Natural killer cell treated with Interleukin-12 subunit alpha and Interleukin-12 subunit beta and Interleukin-15 and Interleukin-18, amount 100 ng/mL, for 72 hours (primary cell): ENCODE measurements at places on chromosomes 13 and 19. TPM values are rescaled to one million over a fixed set of nuclear protein-coding genes. Genes with fewer than 3 reads are reported as not detected.
A peak's percentile ranks its signal among the peaks of the same experiment; 100 is the strongest.

GRCh38 chr13:112443191-112443994 is 67.2 kb downstream of the SPACA7 start:
- no peaks in the 10 kb centered on the region for H3K4me1 ChIP-seq
- peaks cover under 1% of the 10 kb centered on the region for H3K36me3 ChIP-seq
- no peak overlapping the region for H3K4me3 ChIP-seq
- no peak for DNase-seq
- H3K27me3 ChIP-seq, result peaks cover 21% of the 10 kb centered on the region

Gene PSG3
- total RNA-seq, result not detected

- no peak for DNase-seq
- H3K4me1 ChIP-seq, result peaks cover 11% of the 10 kb centered on the region
- no peak within 1 kb of the TSS for H3K27ac ChIP-seq
Observed at GRCh38 chr19:1000095-1000494, at the start of gene GRIN3B. Gene GRIN3B, plus strand, starts transcription at chr19:1000419. Its CDS starts 19 bp downstream, at chr19:1000438.

GRCh38 chr19:292281-292884 is 1.2 kb upstream of the PLPP2 start:
- DNase-seq, result no peak
- no peaks in the 10 kb centered on the region for H3K36me3 ChIP-seq
- no peak overlapping the region for H3K4me3 ChIP-seq
- no peak overlapping the region for H3K27ac ChIP-seq
- H3K4me1 ChIP-seq, result peaks cover 3% of the 10 kb centered on the region

- peak overlapping the region; percentile 93 for H3K27ac ChIP-seq
- H3K27me3 ChIP-seq, result no peaks in the 10 kb centered on the region
- peak; percentile 91 for DNase-seq
- H3K4me3 ChIP-seq, result peak overlapping the region; percentile 100
Observed at GRCh38 chr19:51375504-51376221, 3.2 kb upstream of the NKG7 start.

- DNase-seq, result no peak
- no peaks in the 10 kb centered on the region for H3K27me3 ChIP-seq
- peaks cover 4% of the 10 kb centered on the region for H3K4me1 ChIP-seq
- H3K27ac ChIP-seq, result no peak overlapping the region
Observed at GRCh38 chr19:2856457-2857050, 10.6 kb upstream of the ZNF556 start.

Gene SMIM24
- not detected for total RNA-seq

- peaks cover 6% of the 10 kb centered on the region for H3K36me3 ChIP-seq
- H3K4me3 ChIP-seq, result no peak overlapping the region
- DNase-seq, result no peak
- H3K27me3 ChIP-seq, result no peaks in the 10 kb centered on the region
- no peak overlapping the region for H3K27ac ChIP-seq
Observed at GRCh38 chr13:93882086-93882651, 597.3 kb downstream of the DCT start.

- H3K36me3 ChIP-seq, result no peaks in the 10 kb centered on the region
- H3K4me1 ChIP-seq, result peaks cover 2% of the 10 kb centered on the region
- no peak for DNase-seq
- H3K4me3 ChIP-seq, result no peak overlapping the region
- H3K27ac ChIP-seq, result no peak overlapping the region
Observed at GRCh38 chr13:49649244-49649962, 21.1 kb downstream of the ARL11 start.

- H3K4me3 ChIP-seq, result no peak overlapping the region
- H3K27ac ChIP-seq, result no peak overlapping the region
- no peaks in the 10 kb centered on the region for H3K27me3 ChIP-seq
- no peaks in the 10 kb centered on the region for H3K4me1 ChIP-seq
Observed at GRCh38 chr13:108775597-108775996, 146.2 kb downstream of the MYO16 start.

Gene SPACA4
- not detected for total RNA-seq

GRCh38 chr13:106534639-106535551 is 567 bp downstream of the EFNB2 start:
- peaks cover 20% of the 10 kb centered on the region for H3K4me1 ChIP-seq
- H3K27me3 ChIP-seq, result peaks cover 23% of the 10 kb centered on the region
- DNase-seq, result peak; percentile 62
- H3K27ac ChIP-seq, result no peak overlapping the region
- H3K4me3 ChIP-seq, result peak overlapping the region; percentile 93

DNA sequence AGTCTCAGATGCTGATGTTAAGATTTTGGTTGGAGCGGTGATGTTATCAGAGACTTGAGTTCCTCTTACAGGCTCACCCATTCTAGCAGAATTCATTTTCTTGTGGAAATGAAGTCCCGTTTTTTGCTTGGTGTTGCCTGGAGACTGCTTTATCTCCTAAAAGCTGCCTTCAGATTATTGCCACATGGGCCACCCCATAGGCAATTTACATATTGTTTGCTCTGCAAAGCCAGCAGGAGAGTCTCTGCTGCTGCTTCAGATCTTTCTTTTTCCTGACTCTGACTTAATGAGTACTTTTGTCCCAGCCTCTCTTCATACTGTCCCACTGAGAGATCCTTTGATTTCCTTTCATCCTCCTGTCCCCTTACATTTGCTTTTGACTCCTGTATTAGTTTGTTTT is 114.6 kb downstream of the TDRD3 start:
- H3K4me1 ChIP-seq, result peaks cover 5% of the 10 kb centered on the region
- no peak for DNase-seq
- H3K27ac ChIP-seq, result no peak overlapping the region
- no peak overlapping the region for H3K4me3 ChIP-seq
- peaks cover 30% of the 10 kb centered on the region for H3K36me3 ChIP-seq
- no peaks in the 10 kb centered on the region for H3K27me3 ChIP-seq

GRCh38 chr13:111536075-111536642 is 215.7 kb downstream of the TEX29 start:
- H3K27ac ChIP-seq, result no peak overlapping the region
- DNase-seq, result no peak
- no peaks in the 10 kb centered on the region for H3K4me1 ChIP-seq
- no peak overlapping the region for H3K4me3 ChIP-seq
- no peaks in the 10 kb centered on the region for H3K36me3 ChIP-seq

Gene DNM2
- total RNA-seq, result 403 TPM

DNA sequence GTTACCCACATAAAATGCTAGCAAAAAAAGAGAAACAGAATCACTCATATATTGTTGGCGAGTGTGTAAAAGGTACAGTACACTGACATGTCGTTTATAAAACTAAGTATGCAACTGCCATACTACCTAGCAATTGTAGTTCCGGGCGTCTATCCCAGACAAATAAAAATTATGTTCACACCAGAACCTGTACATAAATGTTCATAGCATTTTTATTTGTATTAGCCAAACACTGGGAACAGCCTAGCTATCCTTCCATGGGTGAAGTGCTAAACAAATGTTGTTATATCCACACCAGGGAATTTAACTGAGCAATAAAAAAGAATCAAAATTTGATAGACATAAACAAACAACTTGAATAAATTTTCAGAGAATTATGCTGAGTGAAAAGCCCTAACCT is 28.9 kb upstream of the POSTN start:
- no peaks in the 10 kb centered on the region for H3K27me3 ChIP-seq
- H3K4me1 ChIP-seq, result no peaks in the 10 kb centered on the region
- H3K36me3 ChIP-seq, result no peaks in the 10 kb centered on the region
- DNase-seq, result no peak
- H3K27ac ChIP-seq, result no peak overlapping the region

DNA sequence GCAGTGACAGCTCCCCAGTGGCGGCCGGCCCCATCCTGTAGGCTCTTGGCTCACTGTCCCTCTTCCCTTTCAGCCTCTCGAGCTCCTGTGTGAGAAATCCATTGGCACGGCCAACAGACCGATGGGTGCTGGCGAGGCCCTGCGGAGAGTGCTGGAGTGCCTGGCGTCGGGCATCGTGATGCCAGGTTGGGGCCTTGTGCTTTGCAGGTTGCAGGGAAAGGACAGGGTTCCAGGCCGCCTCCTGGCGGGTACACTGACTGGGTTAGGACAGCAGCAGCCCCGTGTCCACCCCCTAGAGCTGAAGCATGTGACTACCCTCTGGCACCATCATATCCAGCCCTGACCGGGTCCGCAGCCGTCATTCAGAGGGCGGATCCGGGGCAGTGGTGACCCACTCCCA is 21.5 kb upstream of the QTRT1 start:
- peaks cover 13% of the 10 kb centered on the region for H3K36me3 ChIP-seq
- H3K4me3 ChIP-seq, result no peak overlapping the region
- no peaks in the 10 kb centered on the region for H3K4me1 ChIP-seq
- DNase-seq, result no peak

GRCh38 chr13:112245989-112246388 is 130.2 kb upstream of the SPACA7 start:
- no peak overlapping the region for H3K4me3 ChIP-seq
- H3K4me1 ChIP-seq, result no peaks in the 10 kb centered on the region
- no peak for DNase-seq

Gene ZNF627
- 6.8 TPM for total RNA-seq

- no peak for DNase-seq
- H3K27me3 ChIP-seq, result no peaks in the 10 kb centered on the region
- H3K4me3 ChIP-seq, result no peak overlapping the region
- no peaks in the 10 kb centered on the region for H3K4me1 ChIP-seq
Observed at GRCh38 chr13:59963383-59963782, 200.3 kb downstream of the DIAPH3 start.

GRCh38 chr13:38072696-38073095 is 203.1 kb upstream of the TRPC4 start:
- H3K27me3 ChIP-seq, result no peaks in the 10 kb centered on the region
- no peak overlapping the region for H3K27ac ChIP-seq
- H3K4me1 ChIP-seq, result no peaks in the 10 kb centered on the region
- no peak for DNase-seq

GRCh38 chr13:57640607-57641006 is 9.1 kb downstream of the PCDH17 start:
- no peak overlapping the region for H3K4me3 ChIP-seq
- DNase-seq, result no peak
- no peaks in the 10 kb centered on the region for H3K27me3 ChIP-seq

DNA sequence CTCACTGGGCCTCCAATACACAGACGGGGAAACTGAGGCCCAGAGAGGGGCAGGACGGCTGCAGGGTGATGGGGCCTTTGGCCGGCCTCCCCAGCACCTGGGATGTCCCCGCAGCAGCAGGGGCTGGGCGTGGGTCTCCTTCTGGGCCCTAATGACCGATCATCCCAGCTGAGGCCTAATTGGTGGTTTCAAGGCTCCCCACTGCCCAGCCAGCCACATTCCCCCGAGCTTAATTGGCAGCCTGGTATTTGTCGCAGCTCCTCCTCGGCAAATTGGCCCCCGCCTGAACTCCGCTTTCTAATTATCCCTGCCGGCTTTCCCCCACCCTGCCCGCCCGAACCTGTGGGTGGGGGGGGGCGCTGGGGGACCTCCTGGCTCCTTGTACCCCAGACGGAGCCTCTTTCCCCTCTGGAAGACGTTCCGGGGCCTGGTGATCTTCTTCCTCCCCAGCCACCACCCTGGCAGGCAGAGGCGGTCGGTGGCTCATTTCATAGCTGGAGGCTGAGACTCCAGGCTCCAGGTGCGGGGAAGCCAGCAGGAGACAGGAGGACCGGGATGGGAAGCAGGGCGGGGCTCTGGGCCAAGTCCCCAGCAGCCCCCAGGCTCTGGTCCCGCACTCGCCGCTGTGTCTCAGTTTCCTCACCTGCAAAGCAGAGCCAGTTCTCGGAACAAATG is 27.2 kb upstream of the WDR18 start:
- H3K27me3 ChIP-seq, result no peaks in the 10 kb centered on the region
- no peaks in the 10 kb centered on the region for H3K36me3 ChIP-seq
- no peak overlapping the region for H3K27ac ChIP-seq
- peaks cover 9% of the 10 kb centered on the region for H3K4me1 ChIP-seq
- no peak overlapping the region for H3K4me3 ChIP-seq
- DNase-seq, result peak; percentile 32

DNA sequence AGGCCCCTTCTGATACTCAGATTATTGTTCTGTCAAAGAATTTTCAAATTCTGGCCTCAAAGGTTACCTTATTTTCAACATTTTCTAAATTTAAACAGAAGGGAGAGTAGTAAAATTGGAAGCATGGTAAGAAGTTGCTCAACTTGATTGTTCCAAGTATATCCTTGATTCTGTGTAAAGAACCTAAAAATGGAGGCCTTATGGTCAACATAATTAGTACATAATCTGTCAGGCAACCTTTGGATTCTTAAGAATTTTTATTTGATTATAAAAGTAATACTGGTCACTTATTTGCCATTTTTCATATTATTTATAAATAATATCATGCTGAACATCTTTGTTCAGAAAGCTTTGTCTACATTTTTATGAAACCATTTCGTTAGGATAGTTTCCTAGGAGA is 83.9 kb downstream of the STARD13 start:
- H3K27ac ChIP-seq, result no peak overlapping the region
- peaks cover 12% of the 10 kb centered on the region for H3K4me1 ChIP-seq
- H3K36me3 ChIP-seq, result no peaks in the 10 kb centered on the region
- DNase-seq, result no peak
- H3K27me3 ChIP-seq, result peaks cover 8% of the 10 kb centered on the region

GRCh38 chr13:92251671-92252210 is 853.3 kb downstream of the GPC5 start:
- DNase-seq, result no peak
- no peak overlapping the region for H3K4me3 ChIP-seq
- H3K36me3 ChIP-seq, result peaks cover 4% of the 10 kb centered on the region
- no peaks in the 10 kb centered on the region for H3K27me3 ChIP-seq
- H3K4me1 ChIP-seq, result no peaks in the 10 kb centered on the region
- no peak overlapping the region for H3K27ac ChIP-seq

- peaks cover 17% of the 10 kb centered on the region for H3K36me3 ChIP-seq
- no peak for DNase-seq
- H3K27ac ChIP-seq, result no peak overlapping the region
- H3K4me1 ChIP-seq, result peaks cover 22% of the 10 kb centered on the region
- H3K27me3 ChIP-seq, result no peaks in the 10 kb centered on the region
Observed at GRCh38 chr13:42926555-42926954, 65.5 kb downstream of the EPSTI1 start.

- no peak overlapping the region for H3K27ac ChIP-seq
- peaks cover 36% of the 10 kb centered on the region for H3K4me1 ChIP-seq
- no peaks in the 10 kb centered on the region for H3K27me3 ChIP-seq
- H3K4me3 ChIP-seq, result no peak overlapping the region
- H3K36me3 ChIP-seq, result no peaks in the 10 kb centered on the region
Observed at GRCh38 chr13:112696001-112696868, 6.4 kb downstream of the ATP11A start.

Gene CGB3
- total RNA-seq, result not detected

GRCh38 chr13:104750377-104750776 is 1684.2 kb upstream of the SLC10A2 start:
- no peaks in the 10 kb centered on the region for H3K36me3 ChIP-seq
- H3K27ac ChIP-seq, result no peak overlapping the region
- H3K4me1 ChIP-seq, result no peaks in the 10 kb centered on the region

DNA sequence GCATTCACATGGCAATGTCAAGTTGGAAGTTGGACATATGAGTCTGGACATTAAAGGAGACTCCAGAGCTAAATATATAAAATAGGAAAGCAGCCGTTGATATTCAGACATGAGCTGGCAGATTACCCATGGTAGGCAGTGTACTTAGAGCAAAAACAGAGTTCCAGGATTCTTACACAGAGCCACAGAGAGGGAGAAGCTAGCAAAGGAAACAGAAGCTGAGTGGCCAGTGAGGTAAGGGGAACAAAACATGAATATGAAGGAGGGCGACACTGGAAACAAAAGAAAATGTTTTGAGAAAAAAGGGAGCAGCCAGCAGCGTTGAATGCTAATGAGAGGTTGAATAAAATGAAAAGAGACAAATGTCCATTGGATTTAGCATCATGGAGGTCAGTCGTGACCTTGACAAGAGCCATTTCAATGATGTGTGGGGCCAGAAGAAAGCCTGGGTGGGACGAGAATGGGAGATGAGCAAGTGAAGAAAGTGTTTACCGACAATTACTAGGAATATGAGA is 198.4 kb downstream of the POU4F1 start:
- H3K27me3 ChIP-seq, result no peaks in the 10 kb centered on the region
- H3K4me1 ChIP-seq, result no peaks in the 10 kb centered on the region
- H3K4me3 ChIP-seq, result no peak overlapping the region
- no peak for DNase-seq
- no peak overlapping the region for H3K27ac ChIP-seq
- H3K36me3 ChIP-seq, result no peaks in the 10 kb centered on the region

Gene TSHZ3
- 4.1 TPM for total RNA-seq

Gene ZNF724
- 9.3 TPM for total RNA-seq

Gene APOE
- 1.6 TPM for total RNA-seq

Gene FAM98C
- 25.8 TPM for total RNA-seq

Gene CLEC11A
- 1.2 TPM for total RNA-seq
